Right cardiac atrium (tissue), 5 donors: ENCODE measurements at places on chromosomes 1 and 21. TPM values are rescaled to one million over a fixed set of nuclear protein-coding genes. Genes with fewer than 3 reads are reported as not detected.

GRCh38 chr1:12565966-12566352 is 52.1 kb downstream of the DHRS3 start:
- DNase-seq = peak; percentile 25

GRCh38 chr1:226692823-226693222 is 46.3 kb downstream of the ITPKB start:
- DNase-seq = no peak

GRCh38 chr1:184060316-184060715 is 8.8 kb downstream of the TSEN15 start:
- DNase-seq = no peak

GRCh38 chr1:31891280-31891679 is 46.9 kb downstream of the PTP4A2 start:
- no peak for DNase-seq

The LAMC2 gene
- 1.3 TPM for total RNA-seq

DNA sequence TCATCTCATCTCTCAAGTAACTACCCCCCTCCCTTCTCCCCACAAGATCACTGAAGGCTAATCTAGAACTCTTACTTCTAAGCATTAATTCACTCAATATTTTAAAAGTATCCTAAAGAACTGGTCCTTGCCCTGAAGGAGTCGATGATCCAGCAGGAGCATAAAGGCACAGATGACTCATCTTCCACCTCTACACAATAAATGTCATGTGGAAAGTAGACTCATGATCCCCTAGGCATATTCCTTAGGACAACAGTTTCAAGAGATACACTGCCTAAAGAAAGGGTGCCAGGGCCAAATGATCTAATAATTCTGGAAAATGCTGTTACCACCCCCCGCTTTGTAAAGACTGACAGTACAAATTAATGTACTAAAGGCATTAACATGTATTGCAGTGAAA is 85.8 kb upstream of the DIRAS3 start:
- no peak for DNase-seq

DNA sequence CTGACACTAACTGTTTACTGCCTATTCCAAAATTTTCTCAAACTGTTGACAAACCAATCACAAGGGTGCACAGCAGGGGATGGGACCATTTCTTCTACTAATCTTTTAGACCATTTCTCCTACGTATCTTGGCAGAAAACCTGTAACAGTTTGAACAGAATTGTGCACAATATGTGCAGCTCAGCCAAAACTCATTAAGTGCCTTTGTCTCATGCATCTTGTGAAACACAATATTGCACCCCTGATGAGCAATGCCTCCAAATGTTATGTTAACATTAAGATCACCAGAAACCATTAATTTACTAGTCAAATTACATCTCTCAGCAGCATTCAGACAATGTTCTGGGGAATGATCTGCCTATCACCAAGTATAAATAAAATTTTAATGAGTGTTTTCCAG is 247.5 kb downstream of the NRIP1 start:
- no peak for DNase-seq

The MAB21L3 gene
- total RNA-seq = not detected

- peak; percentile 93 for DNase-seq
Observed at GRCh38 chr1:36099681-36100341, 11.1 kb downstream of the ADPRS start.

- DNase-seq = no peak
Observed at GRCh38 chr1:175462301-175463017, 269.9 kb upstream of the KIAA0040 start.

DNA sequence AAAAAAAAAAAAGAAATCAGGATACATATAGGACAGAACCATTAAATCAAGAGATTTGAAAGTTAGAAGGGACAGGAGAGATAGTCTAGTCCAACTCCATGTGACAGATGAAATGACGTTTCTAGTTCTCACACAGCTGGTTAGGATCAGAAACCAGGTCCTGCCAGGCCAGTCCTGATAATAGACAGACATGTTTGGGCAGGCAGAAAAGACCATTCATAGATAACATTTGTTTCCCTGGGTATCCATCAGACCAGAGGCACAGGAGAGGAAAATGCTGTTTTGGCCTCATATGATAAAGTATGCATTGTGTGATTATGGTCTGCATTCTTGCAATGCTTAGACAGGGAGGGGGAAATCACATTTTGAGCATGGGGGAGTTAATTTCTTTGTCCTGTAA is 29.3 kb downstream of the ZBTB8B start:
- DNase-seq = no peak

DNA sequence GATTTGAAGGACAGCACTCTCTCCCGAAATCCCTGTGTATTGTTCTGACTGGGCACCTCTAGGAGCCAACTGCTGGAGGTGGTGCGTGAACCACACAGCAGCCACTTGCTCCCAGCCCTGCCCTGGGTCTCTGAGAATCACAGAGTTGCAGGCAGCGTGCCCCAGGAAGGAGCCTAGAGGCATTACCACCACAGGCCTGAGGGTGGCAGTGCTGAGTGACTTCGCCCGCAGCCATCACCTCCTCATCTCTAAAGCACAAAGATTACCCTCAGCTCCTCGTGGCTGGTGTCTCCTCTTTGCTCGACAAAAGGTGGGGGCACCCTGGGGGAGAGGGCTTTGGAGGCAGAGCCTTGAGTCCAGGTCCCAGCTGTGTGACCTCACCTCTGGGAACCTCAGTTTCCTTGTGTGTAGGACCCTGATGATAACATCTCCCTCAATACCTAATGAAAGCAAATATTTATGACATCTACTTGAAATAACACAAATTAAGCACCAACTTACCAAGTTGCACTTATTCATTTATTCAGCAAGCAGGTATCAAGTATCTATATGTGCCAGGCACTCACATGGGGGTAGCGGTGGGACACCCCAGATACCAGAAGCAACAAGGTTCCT is 86.3 kb downstream of the VWA5B1 start:
- DNase-seq = no peak

GRCh38 chr1:207897188-207897587 is 13.7 kb downstream of the CD34 start:
- DNase-seq = no peak

- DNase-seq = no peak
Observed at GRCh38 chr1:153375511-153375910, at the start of gene S100A12. Gene S100A12, minus strand, starts transcription at chr1:153375621. Its CDS starts 1,029 bp downstream, at chr1:153374592.

- no peak for DNase-seq
Observed at GRCh38 chr21:27329255-27329851, 362.5 kb upstream of the ADAMTS5 start.

DNA sequence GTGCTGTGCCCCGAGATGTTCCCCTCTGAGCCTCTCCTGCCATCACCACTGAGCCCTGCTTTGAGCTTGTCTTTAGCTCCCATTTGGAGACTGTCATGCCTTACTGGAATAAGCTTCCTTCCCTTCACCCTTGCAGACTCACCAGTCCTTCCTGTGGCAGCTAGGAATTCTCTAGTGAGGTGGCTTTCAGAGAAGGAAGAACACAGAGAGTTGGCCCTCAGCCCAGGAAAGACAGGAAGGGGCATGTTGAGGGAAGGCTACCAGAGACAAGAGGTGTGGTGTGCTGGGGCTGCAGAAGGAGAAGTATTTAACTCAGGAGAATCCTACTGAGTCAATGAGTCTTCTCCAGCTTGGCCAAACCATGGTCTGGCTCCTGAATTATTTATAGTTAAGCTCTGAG is 76.3 kb downstream of the UCK2 start:
- DNase-seq = no peak

- DNase-seq = no peak
Observed at GRCh38 chr1:160403244-160403643, 2.9 kb downstream of the VANGL2 start.

The RORC gene
- 1.3 TPM for total RNA-seq

DNA sequence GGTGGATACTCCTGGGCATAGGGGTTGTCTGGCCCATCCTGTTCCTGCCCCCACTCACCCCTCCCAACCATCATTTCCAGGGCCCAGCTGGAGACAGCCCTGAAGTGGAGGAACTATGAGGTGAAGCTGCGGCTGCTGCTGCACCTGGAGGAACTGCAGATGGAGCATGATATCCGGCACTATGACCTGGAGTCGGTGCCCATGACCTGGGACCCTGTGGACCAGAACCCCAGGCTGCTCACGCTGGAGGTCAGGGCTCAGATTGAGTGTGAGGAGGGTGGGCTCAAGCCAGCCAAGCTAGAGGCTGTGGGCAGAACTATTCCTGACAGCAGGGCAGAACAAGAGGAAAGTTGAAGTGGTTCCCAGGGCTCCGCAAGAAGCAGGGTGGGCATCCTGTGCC is 14.2 kb downstream of the RHOC start:
- no peak for DNase-seq

GRCh38 chr1:225462714-225463574 is 35.1 kb upstream of the LBR start:
- DNase-seq = peak; percentile 25

- peak; percentile 32 for DNase-seq
Observed at GRCh38 chr1:3885611-3886010, 14.5 kb downstream of the C1orf174 start.

The IFNLR1 gene
- total RNA-seq = 6.1 TPM

- no peak for DNase-seq
Observed at GRCh38 chr1:169679692-169680091, 31.7 kb downstream of the SELL start.

DNA sequence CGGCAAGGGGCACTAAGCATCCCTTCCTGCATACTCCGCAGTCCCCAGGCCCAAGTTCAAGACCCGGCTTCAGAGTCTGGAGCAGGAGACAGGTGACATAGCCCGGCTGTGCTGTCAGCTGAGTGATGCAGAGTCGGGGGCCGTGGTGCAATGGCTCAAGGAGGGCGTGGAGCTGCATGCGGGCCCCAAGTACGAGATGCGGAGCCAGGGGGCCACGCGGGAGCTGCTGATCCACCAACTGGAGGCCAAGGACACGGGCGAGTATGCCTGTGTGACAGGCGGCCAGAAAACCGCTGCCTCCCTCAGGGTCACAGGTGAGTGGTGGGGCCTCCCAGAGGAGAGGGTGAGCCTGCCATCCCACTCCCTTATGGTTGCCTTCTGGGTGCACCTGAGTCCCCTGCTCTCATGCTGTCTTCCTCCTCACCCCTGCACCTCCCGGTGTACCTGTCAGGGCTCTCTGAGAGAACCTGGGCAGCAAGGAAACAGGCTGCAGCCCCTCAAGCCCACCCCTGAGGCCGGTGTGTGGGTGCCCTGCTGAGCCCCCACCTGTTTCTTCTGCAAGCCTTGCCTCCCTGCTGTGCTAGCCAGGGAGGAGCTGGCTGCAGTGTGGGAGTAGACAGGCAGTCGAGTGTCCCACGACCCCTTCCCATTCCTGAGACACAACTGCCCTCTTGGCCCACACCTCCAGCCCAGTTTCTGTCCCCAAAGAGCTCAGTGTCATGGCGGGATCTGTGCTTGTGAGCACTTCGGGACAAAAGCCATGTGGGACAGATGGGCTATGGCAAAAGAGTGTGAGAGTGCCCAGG is 99.2 kb downstream of the TRIM11 start:
- DNase-seq = peak; percentile 45

GRCh38 chr21:44778499-44778911 is 23.1 kb downstream of the UBE2G2 start:
- no peak for DNase-seq

The CELA3B gene
- total RNA-seq = not detected

- DNase-seq = peak; percentile 51
Observed at GRCh38 chr1:8354038-8354437, 36.1 kb downstream of the SLC45A1 start.

- DNase-seq = no peak
Observed at GRCh38 chr1:114764689-114765088, 6.9 kb upstream of the CSDE1 start.

The SCAF4 gene
- 22.1 TPM for total RNA-seq
